Left ventricle myocardium inferior (tissue), 1 donor: ENCODE measurements at places on chromosomes 16 and 17. TPM values are rescaled to one million over a fixed set of nuclear protein-coding genes. Genes with fewer than 3 reads are reported as not detected.

- no peak for DNase-seq
- H3K27ac ChIP-seq, result peak overlapping the region; percentile 58
- H3K27me3 ChIP-seq, result no peaks in the 10 kb centered on the region
- H3K4me3 ChIP-seq, result no peak overlapping the region
- H3K36me3 ChIP-seq, result peaks cover 21% of the 10 kb centered on the region
- peaks cover 99% of the 10 kb centered on the region for H3K4me1 ChIP-seq
These were observed 25.2 kb downstream of the YPEL2 start for GRCh38 chr17:59356543-59357218.

GRCh38 chr16:65991149-65991701, 375.3 kb upstream of the CDH5 start:
- no peaks in the 10 kb centered on the region for H3K4me1 ChIP-seq
- H3K4me3 ChIP-seq, result no peak overlapping the region
- H3K27me3 ChIP-seq, result peaks cover 45% of the 10 kb centered on the region
- DNase-seq, result no peak
- no peak overlapping the region for H3K27ac ChIP-seq

DNA sequence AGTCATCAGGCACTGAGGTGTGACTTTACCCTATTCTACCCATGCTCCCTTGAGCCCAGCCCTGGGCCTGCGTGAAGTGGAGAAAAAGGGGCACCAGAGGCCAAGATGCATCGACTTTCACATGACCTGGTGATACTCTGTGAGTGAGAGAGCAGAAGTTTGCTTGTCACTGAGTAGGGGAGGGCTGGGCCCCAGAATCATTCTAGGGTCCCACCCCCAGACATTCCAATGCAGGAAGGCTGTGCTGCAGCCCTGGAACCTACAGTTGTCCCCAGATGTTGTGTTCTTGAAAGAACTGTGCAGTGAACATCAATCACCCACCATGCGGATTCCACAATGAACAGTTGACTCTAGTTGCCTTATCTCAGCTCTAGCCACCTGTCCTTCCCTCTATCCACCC, 6.2 kb upstream of the RMI2 start:
- H3K4me3 ChIP-seq, result no peak overlapping the region
- no peaks in the 10 kb centered on the region for H3K27me3 ChIP-seq
- H3K4me1 ChIP-seq, result no peaks in the 10 kb centered on the region

- DNase-seq, result no peak
- H3K27me3 ChIP-seq, result no peaks in the 10 kb centered on the region
- H3K4me3 ChIP-seq, result no peak overlapping the region
- no peak overlapping the region for H3K27ac ChIP-seq
- H3K36me3 ChIP-seq, result no peaks in the 10 kb centered on the region
- H3K4me1 ChIP-seq, result no peaks in the 10 kb centered on the region
These were observed 1483.0 kb downstream of the CDH8 start for GRCh38 chr16:60553090-60553757.

GRCh38 chr17:44820631-44821212, 9.4 kb downstream of the GJC1 start:
- no peak for DNase-seq
- H3K27ac ChIP-seq, result peak overlapping the region; percentile 37
- peaks cover 35% of the 10 kb centered on the region for H3K4me1 ChIP-seq
- no peaks in the 10 kb centered on the region for H3K27me3 ChIP-seq

- DNase-seq, result peak; percentile 54
- H3K36me3 ChIP-seq, result peaks cover 41% of the 10 kb centered on the region
- peak overlapping the region; percentile 64 for H3K27ac ChIP-seq
- no peak overlapping the region for H3K4me3 ChIP-seq
- H3K27me3 ChIP-seq, result no peaks in the 10 kb centered on the region
These were observed 11.2 kb downstream of the PAM16 start for GRCh38 chr16:4339909-4340308.

- H3K4me1 ChIP-seq, result peaks cover 96% of the 10 kb centered on the region
- H3K27ac ChIP-seq, result peak overlapping the region; percentile 97
- peak overlapping the region; percentile 93 for H3K4me3 ChIP-seq
- H3K27me3 ChIP-seq, result no peaks in the 10 kb centered on the region
These were observed 3.6 kb downstream of the GPRC5B start for GRCh38 chr16:19881028-19881427.

DNA sequence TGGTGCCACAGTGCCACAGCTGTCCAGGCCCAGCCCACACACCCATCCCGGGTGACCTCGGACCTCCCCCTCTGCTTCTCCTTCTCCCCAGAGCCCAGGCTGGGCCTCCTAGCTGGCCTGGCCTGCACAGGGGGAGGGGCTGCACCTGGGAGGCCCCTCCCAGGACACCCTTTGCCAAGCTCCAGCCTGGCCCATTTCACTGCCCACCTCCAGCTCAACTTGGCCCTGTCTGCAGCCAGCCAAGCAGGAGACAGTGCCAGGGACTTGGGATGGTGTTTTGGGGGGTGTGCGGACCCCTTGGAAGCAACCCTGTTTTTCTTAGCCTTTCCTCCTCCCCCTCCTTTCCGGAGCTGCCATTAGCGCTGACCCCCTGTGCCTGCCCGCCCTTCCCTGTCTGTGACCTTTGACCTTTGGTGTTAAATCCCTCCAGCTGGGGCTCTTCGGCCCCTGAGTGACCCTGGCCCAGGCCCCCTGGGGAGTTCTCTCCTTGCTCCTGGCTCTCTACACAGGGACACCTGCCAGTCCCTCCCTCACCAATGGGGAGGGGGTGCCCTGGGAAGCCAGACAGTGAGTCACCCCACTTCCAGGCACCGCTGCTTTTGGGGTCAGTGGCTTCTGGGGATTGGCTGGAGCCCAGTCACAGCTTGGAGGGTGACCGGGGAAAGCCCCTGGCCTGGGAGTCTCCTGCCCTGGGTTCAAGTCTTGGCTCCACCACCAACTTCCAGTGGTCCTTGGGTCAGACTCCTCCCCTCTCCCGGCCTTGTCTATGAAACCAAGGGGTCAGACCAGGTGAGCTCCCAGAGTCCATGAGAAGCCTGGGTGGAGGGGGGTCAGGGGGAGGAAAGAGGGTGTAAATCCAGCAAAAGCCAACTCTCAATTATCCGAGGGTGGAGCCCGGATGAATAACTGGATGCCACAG, 1.9 kb downstream of the GLIS2 start:
- no peak for DNase-seq
- H3K27ac ChIP-seq, result peak overlapping the region; percentile 96
- H3K27me3 ChIP-seq, result no peaks in the 10 kb centered on the region
- H3K4me1 ChIP-seq, result peaks cover 85% of the 10 kb centered on the region

DNA sequence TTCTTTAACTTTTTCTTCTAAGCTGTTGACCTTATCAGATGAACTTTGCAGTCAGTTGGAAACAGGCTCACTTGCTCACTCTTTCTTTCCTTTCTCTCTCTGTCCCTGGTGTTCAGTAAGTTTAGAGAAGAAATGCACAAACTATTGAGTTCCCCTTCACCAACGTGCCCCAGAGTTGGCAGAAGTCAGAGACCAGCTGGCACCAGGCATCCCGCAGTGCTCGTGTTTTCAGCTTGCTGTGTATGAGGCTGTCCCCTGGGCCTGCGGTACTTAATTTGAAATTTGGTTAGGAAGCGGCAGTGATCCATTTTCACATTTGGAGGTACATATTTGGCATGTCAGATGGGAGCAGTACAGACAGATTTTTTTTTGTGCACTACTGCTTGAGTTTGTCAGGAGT, 258.6 kb downstream of the SNX29 start:
- H3K36me3 ChIP-seq, result no peaks in the 10 kb centered on the region
- DNase-seq, result no peak
- H3K27me3 ChIP-seq, result no peaks in the 10 kb centered on the region
- H3K27ac ChIP-seq, result no peak overlapping the region

GRCh38 chr16:86963600-86964575, 353.3 kb downstream of the C16orf95 start:
- H3K27me3 ChIP-seq, result peaks cover 14% of the 10 kb centered on the region
- no peak for DNase-seq
- H3K4me1 ChIP-seq, result no peaks in the 10 kb centered on the region
- H3K27ac ChIP-seq, result no peak overlapping the region
- H3K36me3 ChIP-seq, result no peaks in the 10 kb centered on the region
- no peak overlapping the region for H3K4me3 ChIP-seq

DNA sequence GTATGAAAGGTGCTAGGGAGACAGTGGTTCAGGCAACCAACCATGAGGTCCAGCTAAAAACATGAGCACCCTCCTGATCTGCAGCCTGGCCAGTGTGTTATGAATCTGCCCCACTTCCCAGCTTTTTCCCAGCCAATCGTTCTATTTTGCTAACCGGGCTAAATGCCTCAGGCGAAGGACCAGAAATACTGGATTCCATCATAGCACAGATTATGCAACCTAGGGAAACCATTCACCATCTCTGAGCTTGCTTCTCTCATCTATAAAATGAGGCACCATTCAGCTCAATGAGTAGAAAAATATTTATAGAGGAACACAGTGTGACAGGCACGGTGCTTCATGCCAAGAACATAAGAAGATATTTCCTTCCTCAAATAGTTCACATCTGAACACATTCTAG, 45.2 kb upstream of the NUDT7 start:
- H3K4me1 ChIP-seq, result no peaks in the 10 kb centered on the region
- H3K27ac ChIP-seq, result no peak overlapping the region
- DNase-seq, result no peak
- no peak overlapping the region for H3K4me3 ChIP-seq

DNA sequence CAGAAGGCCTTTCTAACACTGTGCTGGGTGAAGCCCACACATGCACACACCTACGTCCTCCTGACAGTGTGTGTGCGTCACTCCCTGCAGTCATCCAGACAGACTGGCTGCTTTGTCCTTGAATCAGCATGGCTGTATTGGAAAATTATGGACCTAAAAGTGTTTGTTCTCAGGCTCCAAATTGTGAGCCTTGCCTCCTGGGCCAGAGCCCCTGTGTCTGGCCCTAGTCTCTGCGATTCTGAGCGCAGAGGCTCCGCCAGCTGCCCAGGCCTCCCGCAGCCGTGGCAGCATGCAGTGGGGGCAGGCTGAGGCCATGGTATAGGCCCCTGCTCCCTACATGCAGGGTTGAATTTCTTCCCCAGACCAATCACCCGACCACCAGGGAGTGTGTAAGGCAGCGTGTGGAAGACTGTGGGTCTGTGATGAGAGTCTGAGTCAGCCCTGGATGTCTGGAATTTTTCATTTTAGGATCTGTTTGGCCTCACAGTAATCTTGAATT, 166.9 kb downstream of the LGALS9B start:
- H3K4me1 ChIP-seq, result no peaks in the 10 kb centered on the region
- no peaks in the 10 kb centered on the region for H3K36me3 ChIP-seq
- no peaks in the 10 kb centered on the region for H3K27me3 ChIP-seq
- no peak overlapping the region for H3K27ac ChIP-seq
- no peak overlapping the region for H3K4me3 ChIP-seq

DNA sequence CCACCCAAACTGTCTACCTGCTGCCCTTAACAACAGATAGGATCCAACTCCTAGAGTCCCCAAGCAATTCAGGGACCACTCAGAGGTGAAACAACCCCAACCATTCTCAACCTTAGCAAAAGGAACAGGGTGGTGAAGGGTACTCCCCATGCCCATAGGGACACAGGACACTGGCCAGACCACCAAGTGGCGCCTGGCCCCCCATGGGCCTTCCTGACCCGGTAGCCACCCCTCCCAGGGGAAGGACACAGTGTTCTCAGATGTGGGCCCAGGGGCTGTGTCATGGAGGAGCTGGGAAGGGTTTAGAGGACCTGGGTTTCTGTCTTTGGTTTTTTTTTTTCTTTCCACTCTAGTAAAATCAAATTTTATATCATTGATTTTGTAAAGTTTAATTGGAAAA, 9.7 kb upstream of the SLC25A39 start:
- H3K4me1 ChIP-seq, result peaks cover 21% of the 10 kb centered on the region
- H3K27ac ChIP-seq, result no peak overlapping the region
- no peak overlapping the region for H3K4me3 ChIP-seq
- no peak for DNase-seq
- H3K36me3 ChIP-seq, result no peaks in the 10 kb centered on the region
- peaks cover 8% of the 10 kb centered on the region for H3K27me3 ChIP-seq

GRCh38 chr17:20279631-20280030, 187.7 kb downstream of the LGALS9B start:
- no peak for DNase-seq
- peaks cover under 1% of the 10 kb centered on the region for H3K4me1 ChIP-seq
- no peaks in the 10 kb centered on the region for H3K27me3 ChIP-seq
- no peak overlapping the region for H3K4me3 ChIP-seq
- H3K27ac ChIP-seq, result no peak overlapping the region

TSPOAP1 gene
- 12.8 TPM for total RNA-seq

ADGRG1 gene
- 21.3 TPM for total RNA-seq

TBC1D3E gene
- not detected for total RNA-seq
